NCI-H446 (cell line): ENCODE measurements at places on chromosomes 16 and 17.
A peak's percentile ranks its signal among the peaks of the same experiment; 100 is the strongest.

- DNase-seq, result no peak
Measured at GRCh38 chr17:35291802-35292201, 48.9 kb downstream of the SLFN5 start.

DNA sequence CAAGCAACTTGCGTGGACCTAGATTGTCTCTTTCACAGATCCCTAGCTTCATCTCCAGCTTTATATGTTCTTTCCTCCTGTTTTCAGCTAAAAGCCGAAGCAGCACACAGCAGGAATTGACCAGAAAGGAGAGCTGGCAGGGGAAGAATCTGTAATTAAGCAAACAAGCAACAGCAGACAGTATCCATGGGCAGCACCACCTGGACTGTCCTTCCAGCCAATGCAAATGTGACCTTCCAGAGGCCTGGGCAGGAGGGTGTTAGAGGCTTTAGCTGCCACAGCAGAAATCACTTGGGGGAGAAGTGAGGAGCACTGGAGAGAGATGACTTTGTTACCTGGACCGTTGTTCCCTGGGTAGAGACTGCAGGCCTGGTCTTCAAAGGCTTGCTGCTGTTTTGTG is 427.6 kb upstream of the GOT2 start:
- DNase-seq, result no peak

GRCh38 chr16:1691956-1692355 is 13.9 kb downstream of the JPT2 start:
- no peak for DNase-seq

DNA sequence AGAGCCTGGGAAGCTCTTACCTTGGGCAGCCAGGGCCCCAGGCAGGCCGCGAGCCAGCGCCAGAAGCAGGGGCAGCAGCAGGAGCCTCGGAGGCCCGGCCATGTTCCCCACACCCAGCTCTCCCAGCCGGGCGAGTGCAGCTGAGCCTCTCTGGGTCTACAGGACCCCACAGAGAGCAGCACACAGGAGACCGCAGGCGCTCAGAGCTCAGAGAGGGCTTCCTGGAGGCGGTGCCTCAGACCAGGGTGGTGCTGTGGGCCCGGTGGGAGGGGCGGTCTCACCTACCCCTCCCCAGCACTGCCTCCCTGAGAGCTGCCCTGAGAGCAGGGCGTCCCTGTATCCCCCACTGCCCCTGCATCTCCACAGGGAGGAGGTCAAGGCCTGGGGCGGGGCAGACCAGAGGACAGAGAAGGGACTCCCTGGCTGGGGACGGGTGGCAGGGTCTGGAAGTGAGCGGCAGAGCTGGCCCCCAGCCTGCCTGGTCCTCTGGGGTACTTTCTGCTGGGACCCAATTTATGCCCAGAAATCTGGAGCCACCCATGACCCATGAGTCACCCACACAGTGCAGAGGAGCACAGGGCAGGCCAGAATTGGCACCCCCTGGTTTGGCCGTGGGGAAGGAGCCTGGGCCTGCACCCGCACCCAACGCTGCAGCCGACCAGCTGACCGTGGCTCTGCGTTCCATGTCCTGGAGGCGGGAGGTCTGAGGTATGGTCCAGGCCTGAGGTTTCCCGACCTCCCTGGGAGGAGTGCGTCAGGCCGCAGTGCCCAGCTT is at the start of gene CD7:
Gene CD7, minus strand, starts transcription at position 215 of the 775 bp plus-strand sequence. Its CDS starts 113 bp downstream, at position 102.
- no peak for DNase-seq

GRCh38 chr16:85546585-85547447 is 66.3 kb upstream of the GSE1 start:
- DNase-seq, result no peak

DNA sequence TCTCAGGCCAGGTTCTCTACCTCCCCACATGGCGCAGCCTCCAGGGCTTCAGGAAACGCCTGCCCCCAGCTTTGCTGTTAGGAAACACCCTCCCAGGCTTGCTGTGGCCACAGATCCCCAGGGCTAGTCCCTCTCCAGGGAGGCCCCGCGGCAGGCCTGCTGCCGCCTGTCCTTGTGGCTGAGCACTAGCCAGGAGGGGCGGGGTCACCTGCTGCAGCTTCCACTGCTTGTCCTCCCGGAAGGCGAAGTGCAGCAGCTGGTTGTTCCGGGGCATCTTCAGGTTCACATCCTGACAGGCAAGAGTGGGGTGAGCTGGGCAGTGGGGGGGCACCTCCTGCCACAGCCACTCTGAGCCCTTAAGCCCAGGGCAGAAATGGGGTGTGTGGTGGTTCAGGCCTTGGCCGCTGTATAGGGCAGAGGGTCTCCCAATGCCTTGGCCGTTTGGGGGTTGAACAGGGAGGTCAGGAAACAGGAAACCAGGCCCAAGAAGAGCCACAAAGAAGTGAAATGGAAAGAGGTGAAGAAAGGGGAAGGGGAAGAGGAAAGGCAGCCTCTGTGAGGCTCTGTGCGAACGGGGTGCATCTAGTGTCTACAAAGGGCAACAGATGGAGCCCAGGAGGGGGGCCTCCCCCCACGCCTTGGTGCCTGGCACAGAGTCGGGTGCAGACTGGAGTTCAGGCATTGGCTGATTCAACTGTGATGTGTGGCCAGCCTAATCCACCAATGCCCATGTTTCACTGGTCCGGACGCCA is 2.0 kb downstream of the ROGDI start:
- DNase-seq, result no peak

GRCh38 chr16:84465154-84465553 is 39.3 kb downstream of the MEAK7 start:
- DNase-seq, result no peak

DNA sequence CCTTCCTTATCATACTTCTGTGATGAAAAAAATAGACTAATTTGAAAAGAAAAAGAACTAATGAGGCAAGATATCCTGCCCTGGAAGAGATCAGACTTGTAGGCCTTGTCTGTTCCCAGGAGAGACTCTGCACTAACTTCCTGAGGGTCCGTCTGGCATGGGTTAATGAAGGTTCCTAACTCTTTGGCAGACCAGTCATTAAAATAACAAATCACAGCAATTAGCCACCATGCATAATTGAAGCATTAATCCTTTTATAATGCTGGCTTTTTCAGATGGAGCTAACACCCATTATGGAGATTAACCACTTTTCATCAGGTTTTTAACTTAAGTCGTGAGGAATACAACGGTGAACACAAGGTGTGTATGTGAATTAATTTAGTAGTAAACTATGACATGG is 10.4 kb upstream of the KRT10 start:
- DNase-seq, result no peak

GRCh38 chr17:61321344-61321743 is 78.3 kb upstream of the TBX2 start:
- no peak for DNase-seq

DNA sequence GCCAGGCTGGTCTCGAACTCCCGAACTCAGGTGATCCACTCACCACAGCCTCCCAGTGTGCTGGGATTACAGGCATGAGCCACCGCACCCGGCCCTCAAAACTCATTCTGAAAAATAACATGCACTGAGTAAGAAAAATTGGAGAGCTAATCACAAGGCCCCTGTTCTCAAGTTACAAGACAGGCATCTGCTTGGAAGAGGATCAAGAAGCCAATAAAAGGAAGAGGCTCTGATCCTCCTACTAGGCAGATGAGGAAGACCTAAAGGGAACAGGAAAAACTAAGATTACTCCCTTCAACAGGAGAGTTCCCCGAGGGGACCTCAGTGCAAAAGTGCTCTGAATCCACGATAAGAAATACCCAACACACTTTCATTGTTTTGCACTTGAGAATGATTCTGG is 18.4 kb downstream of the BLMH start:
- no peak for DNase-seq

- peak; percentile 54 for DNase-seq
Measured at GRCh38 chr17:68228817-68229570, 18.8 kb upstream of the AMZ2 start.

- DNase-seq, result no peak
Measured at GRCh38 chr17:6478486-6478885, 34.2 kb downstream of the PIMREG start.

DNA sequence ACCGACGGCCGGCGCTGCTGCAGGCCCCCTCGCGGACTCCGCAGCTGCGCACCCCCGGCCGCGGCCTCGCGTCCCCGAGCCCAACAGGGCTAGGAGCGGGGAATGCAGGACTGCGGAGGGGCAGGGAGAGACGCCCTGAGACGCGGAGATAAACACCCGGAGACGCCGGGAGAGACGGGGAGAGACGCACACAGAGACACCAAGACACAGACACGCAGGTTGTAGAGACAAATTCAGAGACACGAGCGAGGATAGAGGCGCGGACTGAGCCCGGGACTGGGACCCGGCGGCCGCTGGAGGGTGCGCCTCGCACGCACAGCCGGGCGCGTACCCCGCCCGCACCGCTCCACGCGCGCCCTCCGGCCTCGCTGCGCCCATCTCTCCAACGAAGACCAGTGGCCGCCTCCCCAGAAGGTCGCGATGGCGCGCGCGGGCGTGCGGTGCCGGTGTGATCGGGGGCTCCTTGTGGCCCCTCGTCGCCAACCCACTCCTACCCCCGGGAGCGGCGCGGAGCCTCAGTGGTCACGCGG is 902 bp downstream of the STAC2 start:
- no peak for DNase-seq

GRCh38 chr17:46769531-46770438 is 48.7 kb downstream of the WNT3 start:
- DNase-seq, result no peak

GRCh38 chr16:89442990-89443726 is 47.2 kb downstream of the ANKRD11 start:
- no peak for DNase-seq

DNA sequence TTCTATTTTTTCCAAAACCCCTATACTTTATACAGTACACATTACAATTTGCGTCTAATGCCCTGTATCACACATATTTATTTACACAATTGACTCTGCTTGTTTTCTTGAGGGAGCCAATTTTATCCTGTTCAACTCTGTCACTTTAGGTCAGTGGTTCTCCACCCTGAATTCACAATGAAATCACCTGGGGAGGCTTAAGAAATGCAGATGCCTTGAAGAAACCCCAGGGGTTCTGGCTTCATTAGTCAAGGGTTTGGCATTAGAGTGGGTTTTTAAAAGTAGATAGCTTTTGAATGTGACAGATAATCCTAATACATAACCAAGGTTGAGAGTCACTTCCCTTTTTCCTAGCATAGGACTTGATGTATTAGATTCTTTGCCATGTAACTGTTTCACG is 398.6 kb upstream of the ERCC4 start:
- no peak for DNase-seq

- DNase-seq, result no peak
Measured at GRCh38 chr16:4372578-4373355, 1.1 kb downstream of the VASN start.

DNA sequence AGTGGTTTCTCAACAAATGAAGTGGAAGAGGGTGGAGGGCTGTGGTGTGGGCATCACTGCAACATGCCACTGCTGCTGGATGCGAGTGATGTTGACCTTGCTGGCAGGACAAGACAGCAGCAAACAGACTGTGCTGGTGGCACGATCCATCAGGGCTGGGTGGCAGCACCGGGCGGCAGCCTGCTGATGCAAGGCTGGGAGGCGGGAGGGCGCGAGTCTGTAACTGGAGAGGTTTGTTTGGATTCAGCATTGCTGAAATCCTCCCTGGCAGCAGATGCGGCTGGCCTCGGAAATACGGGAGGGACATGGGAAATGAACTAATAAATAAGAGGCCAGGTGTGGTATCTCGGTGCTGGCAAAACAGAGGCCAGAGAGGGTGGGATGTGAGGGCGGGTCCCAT is 224.2 kb downstream of the ENGASE start:
- no peak for DNase-seq

- DNase-seq, result no peak
Measured at GRCh38 chr16:71610936-71611871, 14.8 kb upstream of the MARVELD3 start.

DNA sequence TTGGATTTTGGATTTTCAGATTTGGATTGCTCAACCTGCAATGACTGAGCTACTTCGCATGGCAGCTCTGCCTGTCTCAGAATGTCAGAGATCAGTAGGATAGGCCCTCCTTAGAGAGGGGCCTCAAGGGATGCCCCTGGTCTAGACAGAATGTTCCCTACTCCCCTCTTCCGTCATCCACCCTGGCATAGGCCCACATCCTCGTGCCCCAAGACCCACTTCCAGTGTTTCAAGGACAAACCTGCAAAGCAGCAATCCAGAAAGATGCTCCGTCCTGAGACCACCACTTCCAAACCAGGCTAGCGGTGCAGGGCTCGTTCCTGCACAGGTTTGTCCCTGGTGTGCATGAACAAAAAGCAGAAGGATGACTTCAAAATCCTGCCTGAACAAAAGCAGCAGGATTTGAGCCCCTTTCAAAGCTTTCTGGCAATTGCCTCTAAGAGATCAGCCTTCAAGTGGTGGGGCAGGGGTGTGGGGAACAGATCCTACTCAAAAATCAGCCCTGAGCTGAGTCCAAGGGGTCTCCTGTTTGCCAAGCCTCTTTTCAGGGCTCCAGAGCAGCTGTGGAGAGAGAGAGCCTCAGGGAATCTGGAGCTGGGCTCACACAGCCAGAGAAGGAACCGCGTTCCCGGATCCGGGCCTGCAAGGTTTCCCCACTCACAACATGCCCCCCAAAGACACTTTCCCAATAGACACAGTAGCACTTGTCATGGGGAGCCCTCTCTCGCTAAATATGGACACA is 121.1 kb downstream of the SOCS1 start:
- DNase-seq, result no peak

GRCh38 chr16:68798398-68798797 is 44.9 kb upstream of the TANGO6 start:
- no peak for DNase-seq

- no peak for DNase-seq
Measured at GRCh38 chr16:351804-352520, 561 bp downstream of the AXIN1 start.
